Hematopoietic multipotent progenitor cell treated with erythropoietin and hydrocortisone succinate and interleukin-3 and kit ligand, for 4 days (in vitro differentiated cells): ENCODE measurements at places on chromosomes 12 and 14.

- peak; percentile 98 for DNase-seq
Observed at GRCh38 chr12:102061560-102062418, at the start of gene WASHC3. Gene WASHC3, minus strand, starts transcription at chr12:102061991. Its CDS starts 29 bp downstream, at chr12:102061962.

DNA sequence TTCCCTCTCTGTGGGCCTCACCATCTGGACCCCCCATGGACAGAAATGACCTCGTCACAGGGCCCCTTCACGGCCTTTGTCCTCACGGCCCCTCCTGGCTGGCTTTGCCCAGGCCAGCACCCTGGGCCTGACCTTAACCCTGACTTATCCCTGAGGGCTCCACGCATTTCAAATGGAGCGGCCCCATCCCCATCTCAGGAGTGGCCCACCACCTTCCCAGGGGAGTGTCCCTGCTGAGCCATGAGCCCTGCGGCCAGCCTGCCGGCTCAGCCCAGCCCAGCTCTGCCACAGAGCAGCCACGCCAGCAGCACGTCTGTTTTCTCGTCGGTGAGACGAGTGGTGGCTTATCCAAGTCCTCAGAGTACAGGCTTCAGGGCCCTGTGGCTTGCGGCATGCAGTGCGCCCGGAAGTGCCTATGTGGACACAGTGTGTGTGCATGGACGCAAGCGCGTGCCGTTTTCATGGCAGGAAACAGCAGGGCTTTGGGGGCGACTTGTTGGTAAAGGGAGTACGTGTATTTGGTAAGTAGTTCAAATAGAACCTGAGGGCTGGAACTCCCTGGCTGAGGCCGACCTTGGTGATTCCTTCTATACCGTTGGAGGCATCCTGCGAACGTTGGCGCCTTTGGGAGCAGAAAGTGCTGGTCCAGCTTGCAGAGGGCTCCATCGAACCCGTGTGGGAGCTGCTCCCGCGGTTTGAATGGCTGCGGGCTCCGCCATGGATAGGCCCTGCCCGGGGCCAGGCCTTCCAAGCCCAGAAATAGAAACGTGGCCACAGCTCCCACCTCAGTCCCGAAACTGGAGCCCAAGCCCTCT lies 52.1 kb downstream of the LRCOL1 start:
- peak; percentile 66 for DNase-seq

GRCh38 chr12:45518291-45519235 lies 210.9 kb upstream of the ARID2 start:
- DNase-seq = peak; percentile 61

GRCh38 chr12:30806989-30807694 lies 52.4 kb upstream of the CAPRIN2 start:
- peak; percentile 86 for DNase-seq

GRCh38 chr12:75712223-75712622 lies 200.8 kb upstream of the KRR1 start:
- no peak for DNase-seq

- DNase-seq = no peak
Observed at GRCh38 chr12:29733060-29733459, 50.7 kb downstream of the TMTC1 start.

DNA sequence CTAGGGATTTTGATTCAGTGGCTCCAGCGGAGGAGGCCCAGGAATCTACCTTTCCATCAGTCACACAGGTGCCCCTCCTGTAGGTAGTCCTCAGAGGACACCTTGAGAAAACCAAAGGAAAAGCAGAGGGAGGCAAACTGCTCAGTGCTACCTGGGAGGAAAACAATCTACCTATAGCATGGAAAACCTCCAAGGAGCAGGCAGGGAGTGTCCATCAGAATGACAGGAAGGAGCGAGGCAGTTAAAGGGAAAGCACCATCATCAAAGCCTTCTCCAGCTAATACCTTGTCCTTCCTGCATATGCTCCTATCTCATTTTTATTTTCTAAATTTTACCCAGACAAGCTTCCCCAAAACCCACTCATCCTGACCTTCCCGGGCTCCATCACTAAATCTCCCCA lies 25.4 kb downstream of the DPF3 start:
- DNase-seq = no peak

GRCh38 chr12:53333289-53333688 lies 2.9 kb downstream of the SP7 start:
- DNase-seq = no peak

DNA sequence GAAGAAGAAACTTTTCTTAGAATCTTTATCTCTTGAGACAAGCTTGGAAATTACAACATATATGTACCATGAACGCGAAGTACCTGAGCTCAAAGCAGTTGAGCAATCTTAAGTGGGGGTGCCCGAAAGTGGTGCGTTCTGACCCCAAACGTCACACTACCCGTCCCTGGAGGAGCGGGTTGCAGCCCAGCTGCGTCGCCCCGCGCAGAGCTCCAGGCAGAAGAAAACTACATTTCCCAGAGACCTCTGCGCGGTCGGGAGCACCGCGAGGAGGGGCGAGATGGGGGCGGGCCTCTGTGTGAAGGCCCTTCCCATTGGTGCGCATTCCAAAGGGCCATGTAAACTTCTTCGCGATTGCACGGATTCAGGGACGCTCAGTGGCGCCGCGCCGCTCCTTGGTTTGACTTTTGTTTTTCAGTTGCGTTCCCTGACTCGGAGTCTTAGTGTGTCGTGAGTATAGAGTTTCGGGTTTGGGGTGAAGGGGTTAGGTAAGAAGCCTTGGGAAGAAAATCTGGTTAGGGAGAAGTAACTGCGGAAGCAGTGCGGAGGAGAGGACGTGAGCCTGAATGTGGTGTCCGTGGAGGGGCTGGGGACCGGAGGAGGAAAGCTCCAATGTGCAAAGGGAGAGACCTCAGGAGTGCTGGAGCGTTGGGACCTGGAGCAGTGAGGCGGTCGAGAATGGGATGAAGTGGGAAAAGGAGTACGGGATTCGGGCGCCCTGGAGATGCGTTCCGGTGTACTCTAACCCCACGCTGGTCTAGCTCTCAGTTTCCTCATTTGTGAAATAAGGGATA lies at the start of gene CCDC77:
CCDC77 (plus strand) TSS at position 410 of the 794 bp plus-strand sequence. CDS start 7,740 bp downstream, outside the sequence.
- peak; percentile 98 for DNase-seq

- DNase-seq = no peak
Observed at GRCh38 chr14:36097356-36097755, 79.2 kb downstream of the PTCSC3 start.

- DNase-seq = peak; percentile 94
Observed at GRCh38 chr14:67618617-67619063, 1.1 kb upstream of the ARG2 start.

- DNase-seq = no peak
Observed at GRCh38 chr12:24153079-24153478, 203.6 kb upstream of the SOX5 start.

DNA sequence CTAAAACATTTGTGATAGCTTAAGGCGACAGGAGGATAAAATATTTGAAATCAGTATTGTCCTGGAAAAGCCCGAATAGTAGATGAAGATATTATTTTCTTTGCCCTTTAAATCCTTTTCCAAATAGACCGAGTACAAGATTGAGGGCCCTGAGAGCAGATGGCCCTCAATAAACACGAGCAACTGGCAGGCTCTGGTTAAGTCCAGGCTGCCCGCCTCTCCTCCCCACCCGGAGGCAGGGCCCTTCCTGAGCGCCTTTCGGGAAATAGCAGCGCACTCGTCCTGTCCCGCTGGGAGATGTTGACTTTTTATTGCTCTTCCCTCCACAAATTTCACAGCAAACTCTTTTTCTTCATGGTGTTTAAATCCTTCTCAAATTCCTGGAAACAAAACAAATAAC lies 50.8 kb upstream of the MAX start:
- DNase-seq = no peak

DNA sequence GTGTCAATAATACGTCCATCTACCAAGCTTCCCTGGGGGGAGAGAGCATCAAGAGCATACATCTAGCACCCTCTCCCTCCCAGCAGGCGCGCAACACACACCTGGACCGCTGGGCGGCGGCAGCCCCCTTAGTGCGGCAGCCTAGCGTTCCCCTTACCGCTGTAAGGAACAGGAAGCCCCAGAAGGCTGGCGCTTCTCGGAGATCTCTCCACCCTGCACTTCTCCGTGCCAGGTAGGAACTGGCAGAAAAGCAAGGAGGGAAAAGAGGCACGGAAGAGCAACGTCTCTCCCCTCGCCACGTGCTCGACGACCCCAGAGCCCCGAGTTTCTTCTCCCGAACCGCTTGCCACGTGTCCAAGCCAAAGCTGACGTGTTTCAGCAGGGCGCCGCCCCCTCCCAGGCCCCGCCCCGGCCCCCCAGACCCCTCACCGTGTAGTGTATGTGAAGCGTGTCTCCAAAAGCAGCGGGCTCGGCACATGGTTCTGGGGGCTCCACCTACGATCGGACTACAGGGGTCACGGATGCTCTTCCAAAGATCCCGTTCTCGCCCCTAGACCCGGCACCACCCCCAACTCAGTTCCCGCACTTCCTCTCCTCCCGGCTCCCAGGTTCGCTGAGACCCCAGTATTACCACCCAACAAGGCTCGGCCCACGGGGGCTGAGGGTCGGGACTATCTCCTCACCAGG lies 532 bp downstream of the FKBP11 start:
- DNase-seq = peak; percentile 84

- DNase-seq = no peak
Observed at GRCh38 chr12:129115558-129115957, 262.3 kb downstream of the GLT1D1 start.

DNA sequence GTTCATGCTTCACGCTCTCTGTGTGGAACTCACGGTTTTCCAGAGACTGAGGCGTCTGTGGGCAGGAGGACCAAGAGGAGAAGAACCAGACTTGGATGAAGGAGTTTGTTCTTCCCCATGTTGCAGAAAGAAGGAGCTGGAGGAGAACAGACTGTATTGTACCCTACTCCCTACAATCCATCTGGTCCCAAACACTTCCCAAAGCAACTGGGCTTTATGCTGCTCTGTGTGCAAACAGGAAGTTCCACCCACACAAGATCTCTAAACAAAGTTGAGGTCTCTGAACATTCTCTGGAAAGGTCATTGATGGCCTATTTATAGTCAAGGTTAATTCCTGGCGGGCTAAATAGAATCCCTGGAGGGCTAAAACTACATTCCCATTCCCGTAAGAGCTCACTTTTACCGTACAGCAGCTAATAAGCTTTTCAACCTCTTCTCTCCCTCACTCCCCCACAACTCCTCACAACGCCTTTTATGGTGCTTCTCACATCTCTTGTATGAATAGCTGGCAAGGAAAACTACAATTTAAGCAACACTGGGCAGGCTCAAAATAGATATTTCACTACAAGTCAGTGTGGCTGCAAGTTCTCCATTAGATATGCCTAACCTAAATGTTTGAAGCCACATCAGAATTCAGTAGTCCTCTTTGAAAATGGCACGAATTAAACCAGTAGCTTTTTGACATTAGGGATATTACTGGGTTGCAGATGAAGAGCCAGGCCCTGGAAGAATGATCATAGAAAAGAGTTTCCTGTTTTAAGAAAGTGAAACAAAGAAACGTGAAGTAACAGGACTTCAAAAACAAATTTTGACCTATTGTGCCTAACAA lies at the start of gene A2M:
A2M (minus strand) TSS at position 189 of the 829 bp plus-strand sequence; CDS start at position 119, 70 bp downstream.
- no peak for DNase-seq

GRCh38 chr12:60501124-60501729 lies 905.4 kb downstream of the SLC16A7 start:
- DNase-seq = peak; percentile 38

DNA sequence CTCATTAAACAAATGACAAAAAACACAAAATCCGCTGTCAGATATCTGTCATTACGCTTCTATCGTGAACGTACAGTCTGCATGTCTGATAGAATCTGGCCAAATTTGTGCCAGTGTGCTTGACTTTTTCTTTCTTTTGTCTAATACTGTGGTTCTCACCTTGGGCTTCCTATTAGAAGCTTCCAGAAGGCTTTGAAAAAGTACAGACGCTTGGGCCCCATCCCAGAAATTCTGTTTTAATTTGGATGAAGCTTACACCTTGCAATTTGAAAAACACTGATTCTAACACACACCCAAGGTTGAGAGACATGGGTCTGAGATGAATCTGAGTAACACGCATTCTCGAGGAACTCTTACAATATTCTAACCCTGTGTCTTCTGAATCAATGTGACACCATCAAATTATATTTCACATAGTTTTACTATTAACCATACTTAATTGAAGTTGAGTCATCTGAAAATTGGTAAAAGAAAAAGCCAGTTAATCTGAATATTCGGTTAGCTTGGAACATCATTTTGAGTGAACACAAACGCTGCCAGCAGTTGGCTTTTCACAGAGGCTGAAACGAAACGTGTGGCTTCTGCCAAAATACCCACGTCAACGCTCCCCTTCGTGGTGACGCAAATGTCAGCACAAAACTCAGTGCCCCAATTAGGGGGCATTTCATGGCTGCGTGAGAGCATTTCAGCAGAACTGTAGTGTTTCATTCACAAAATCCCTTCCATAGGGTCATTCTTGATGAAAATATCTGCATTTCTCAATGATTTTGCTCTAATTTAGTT lies 420.5 kb downstream of the TMEM132D start:
- no peak for DNase-seq

DNA sequence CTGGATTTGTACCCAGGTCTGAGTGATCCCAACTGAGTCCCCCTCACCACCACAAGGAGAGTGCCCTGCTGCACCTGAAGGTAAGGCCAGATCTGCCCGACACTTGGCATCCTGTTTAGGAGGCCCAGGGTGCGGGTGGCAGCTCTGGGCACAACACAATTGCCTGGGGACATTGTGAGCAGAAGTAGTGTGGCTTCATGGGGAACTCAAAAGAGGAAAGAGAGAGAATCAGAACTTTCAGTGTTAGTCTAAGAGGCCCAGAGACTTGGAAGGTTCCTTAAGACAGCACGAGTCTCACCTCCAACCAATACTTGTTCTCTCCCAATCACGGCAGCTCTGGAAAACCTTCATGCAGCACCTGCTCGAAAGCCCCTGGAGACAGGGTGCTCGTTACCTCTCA lies 6.6 kb upstream of the SLC8B1 start:
- no peak for DNase-seq

DNA sequence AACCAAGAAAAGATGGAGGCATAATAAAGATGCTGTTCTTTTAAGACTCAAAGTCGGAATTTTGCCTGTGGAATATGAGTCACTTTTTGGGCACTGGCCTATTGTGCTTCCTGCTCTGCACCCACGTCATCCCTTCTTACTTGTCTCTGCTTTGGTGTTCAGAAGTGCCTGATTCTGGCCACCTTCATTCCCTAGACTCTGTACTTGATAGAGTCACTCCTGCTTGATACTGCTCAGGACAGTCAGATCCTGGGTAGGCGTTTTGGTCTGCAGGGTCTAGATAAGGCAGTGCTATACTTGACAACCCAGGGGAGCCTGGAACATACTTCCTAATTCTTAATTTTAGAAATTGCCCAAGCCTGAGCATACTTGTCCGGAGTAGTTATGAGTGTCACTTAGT lies 1.9 kb downstream of the LRRK2 start:
- DNase-seq = peak; percentile 65

DNA sequence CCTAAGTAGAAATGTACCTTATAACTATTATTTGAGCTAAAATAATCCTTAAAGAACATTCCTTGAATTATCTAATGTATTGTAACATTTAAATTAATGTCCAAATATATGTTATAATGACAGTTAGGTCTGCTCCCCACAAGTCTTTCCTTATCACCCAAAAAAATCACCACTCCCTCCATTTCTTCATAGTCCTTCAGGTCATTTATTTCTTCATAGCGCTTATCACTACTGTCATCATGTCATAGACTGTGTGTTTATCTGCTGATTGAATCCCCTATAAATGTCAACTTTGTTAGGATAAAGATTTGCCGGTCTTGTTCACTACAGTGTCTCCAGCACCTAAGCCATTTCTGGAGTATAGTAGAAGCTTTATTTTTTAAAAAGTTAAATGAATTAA lies 12.0 kb downstream of the LUM start:
- peak; percentile 69 for DNase-seq
